ENCODE measurements at places on chromosomes 3 and 15. TPM values are rescaled to one million over a fixed set of nuclear protein-coding genes. Genes with fewer than 3 reads are reported as not detected.

ZNF385D gene
- total RNA-seq = 2.6 TPM

CD200 gene
- total RNA-seq = 0.92 TPM

SLC9C1 gene
- total RNA-seq = 0.95 TPM

EFCC1 gene
- 2.3 TPM for total RNA-seq

PFKFB4 gene
- 2.4 TPM for total RNA-seq

DNA sequence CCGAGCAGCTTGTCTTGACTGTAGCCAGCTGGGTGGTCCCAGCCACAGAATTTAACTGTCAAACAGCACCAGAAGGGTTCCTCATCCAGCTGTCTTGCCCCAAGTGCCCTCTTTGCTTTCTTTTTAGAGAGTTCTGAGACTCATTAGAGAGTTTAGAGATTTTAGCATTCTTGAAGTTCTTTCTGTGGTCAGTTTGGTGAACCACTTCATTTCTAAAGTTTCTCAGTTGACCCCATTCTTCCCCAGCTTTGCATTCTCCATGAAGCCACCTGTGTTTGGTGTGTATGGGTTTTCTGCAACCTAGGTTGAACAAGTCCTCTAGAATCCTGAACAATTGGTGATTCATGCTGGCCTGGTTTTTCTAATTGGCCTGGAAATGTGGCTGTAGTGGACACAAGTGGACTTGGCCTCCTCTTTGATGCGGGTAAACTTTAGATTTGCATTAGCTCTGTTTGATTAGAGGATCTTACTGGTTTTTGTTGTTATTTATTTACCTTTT lies 33.7 kb downstream of the FLNB start:
- DNase-seq = no peak

DNA sequence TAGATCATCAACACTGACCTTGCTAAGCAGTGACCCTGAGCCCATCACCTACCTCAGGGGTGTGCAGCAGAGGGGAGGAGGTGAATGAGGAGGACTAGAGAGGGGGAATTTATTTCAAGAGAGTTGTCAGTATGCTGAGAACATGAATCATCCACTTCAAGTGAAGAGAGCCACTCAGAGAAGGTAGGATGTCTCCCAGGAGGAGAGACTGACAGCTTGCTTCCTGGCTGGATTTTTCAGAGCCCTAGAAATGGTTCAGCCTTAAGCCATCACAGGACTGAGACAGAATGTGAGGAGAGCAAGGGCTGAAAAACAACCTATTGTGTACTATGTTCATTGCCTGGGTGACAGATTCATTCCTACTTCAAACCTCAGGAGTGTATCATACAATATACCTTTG lies 34.8 kb downstream of the CCNL1 start:
- DNase-seq = no peak

DNA sequence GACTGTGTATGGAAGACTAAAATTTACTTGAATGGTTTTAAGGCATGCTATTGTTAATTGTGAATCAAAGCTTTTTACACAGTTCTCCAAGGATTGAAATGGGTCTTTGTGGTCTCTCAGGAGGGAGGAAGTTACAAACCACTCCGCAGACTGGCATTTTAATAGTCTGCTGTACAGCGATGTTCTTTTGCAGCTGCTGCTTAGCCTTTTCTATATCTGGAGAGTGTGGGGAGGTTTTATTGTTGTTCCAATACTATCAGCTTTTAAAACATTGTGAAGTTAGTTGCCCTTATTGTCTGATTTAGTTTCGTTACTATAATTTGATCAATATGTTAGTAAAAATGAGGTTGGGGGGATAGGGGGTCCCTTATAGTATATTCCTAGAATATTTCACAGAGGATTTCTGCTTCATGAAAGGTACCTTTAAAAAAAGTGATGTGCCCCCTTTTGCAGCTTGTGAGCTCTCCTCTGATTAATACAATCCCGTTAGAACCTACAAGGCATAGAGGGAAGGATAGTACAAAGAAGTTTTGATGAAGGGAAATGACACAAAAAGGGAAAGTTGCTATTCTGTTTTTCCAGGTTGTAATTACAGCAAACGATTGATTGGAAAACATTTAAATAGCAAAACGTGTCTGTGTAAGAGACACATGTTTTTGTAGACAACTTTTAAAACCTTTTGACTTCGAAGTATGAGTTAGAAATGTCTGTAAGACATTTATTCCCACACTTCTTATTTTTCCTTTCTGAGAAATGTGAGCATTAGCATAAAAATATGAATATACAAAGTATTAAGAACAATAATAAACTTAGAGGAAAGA lies 158.3 kb upstream of the CGNL1 start:
- no peak for DNase-seq

DNA sequence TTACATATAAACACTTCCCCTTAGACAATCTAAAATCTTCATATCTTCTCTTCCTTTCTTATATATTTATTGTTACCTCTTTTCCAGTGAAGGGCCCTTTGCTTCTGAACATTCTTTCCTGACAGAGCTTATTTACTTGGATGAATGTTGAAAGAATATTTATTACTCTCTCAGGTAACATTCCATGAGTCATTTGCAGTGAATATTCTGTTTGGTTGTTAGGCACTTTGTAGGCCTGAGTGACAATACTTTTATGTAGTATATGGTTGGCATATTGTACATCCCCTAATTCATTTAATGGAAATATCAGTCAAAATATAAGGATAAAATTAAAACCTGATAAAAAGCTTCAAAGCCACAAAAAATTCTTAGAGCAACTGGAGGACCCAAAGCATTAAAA lies 260.9 kb upstream of the KCNMB2 start:
- no peak for DNase-seq

- DNase-seq = no peak
Observed at GRCh38 chr3:136270179-136270578, 20.0 kb downstream of the PCCB start.

DNA sequence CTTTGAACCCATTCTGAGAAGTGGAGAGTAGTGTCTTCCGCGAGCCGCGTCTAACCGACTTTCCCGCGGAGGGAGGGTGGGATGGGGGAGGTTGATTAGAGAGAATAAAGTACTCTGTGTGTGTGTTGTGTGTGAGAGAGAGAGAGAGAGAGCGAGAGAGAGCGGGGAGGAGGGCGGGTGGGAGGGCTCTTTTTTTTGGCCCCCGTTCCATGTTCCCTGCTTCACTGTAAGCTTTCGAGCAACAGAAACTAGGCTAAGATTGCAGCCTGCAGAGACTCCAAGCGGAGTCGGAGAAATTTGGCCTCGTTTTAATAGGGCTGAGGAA lies 1.6 kb upstream of the MEIS2 start:
- DNase-seq = no peak

DNA sequence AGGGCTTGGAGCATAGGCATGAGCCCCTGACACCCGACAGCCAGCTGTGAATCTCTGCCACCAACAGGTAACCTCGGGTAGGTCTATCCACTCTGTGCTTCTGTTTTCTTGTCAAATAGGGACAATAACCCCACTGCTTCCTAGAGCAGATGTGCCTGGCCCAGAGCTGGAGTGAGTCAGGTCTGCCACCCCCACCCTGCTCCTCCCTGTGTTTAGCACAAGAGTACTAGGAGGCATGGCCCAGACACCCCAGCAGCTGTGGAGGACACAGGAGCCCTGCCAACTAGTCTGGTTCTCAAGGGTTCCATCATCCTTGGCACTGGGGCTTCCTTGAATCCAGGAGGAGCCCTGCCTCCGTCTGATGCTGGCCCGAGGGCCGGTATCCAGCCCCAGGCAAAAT lies 33.7 kb upstream of the TMEM115 start:
- no peak for DNase-seq

DNA sequence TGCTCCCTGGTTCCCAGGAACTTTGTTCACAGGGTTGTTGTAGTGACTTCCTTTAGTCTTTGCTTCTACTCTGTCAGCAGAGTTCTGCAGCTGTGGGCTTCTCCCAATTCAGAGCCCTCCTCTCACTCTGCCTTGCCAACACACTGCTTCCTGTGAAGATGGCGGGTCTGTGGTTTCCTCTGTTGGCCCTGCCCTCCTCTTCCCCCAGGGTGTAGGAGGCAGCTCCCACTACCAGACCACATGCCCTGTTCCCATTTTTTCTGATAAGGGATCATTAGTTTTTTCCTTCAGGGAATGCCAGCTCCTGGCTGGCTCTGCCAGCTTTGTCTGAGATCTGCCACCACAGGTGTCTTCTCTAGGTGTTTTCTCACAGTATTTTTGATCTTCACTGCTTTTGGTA lies 12.7 kb downstream of the SPSB4 start:
- no peak for DNase-seq
